ENCODE measurements at places on chromosomes 11 and 22. TPM values are rescaled to one million over a fixed set of nuclear protein-coding genes. Genes with fewer than 3 reads are reported as not detected.

DNA sequence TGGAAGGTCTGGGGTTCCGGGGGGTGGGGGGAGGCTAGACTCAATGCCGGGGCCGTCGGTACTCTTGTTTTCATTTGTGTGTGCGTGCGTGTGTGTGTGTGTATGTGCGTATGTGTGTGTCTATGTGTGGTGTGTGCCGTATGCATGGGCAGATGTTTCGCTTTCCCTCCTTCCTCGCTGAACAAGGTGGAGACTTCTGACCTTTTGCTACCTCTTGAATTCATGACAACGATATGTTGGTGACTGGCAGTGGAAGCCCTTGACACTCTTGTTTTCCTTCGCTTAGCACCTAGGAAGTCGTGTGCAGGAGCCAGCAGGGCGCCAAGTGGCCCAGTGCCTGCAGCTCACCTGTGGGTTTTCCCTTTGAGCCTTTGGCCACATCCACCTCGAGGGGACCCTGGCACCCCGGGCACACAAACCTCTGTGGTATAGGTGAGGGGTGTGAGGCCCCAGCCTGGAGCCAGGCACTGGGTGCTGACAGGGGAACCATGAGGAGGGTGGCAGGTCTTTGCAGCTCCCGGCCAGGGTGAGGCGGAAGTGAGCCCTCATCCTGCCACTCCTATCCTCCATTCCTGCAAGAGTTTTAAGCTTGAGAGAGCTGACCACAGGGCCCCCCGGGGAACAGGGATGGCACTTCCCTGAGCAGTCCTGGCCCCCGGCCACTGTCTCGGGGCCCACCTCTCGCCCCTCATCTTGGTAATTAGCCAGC is 19.3 kb upstream of the TMEM191C start:
- H3K27ac ChIP-seq, result no peak overlapping the region
- H3K27me3 ChIP-seq, result no peaks in the 10 kb centered on the region
- H3K4me1 ChIP-seq, result no peaks in the 10 kb centered on the region
- H3K36me3 ChIP-seq, result peaks cover 14% of the 10 kb centered on the region
- no peak overlapping the region for H3K4me3 ChIP-seq

- no peak overlapping the region for H3K4me3 ChIP-seq
- no peak overlapping the region for H3K27ac ChIP-seq
- H3K4me1 ChIP-seq, result peaks cover 13% of the 10 kb centered on the region
- no peak for DNase-seq
- H3K36me3 ChIP-seq, result no peaks in the 10 kb centered on the region
These were observed 56.8 kb upstream of the THY1 start for GRCh38 chr11:119479685-119480275.

DNA sequence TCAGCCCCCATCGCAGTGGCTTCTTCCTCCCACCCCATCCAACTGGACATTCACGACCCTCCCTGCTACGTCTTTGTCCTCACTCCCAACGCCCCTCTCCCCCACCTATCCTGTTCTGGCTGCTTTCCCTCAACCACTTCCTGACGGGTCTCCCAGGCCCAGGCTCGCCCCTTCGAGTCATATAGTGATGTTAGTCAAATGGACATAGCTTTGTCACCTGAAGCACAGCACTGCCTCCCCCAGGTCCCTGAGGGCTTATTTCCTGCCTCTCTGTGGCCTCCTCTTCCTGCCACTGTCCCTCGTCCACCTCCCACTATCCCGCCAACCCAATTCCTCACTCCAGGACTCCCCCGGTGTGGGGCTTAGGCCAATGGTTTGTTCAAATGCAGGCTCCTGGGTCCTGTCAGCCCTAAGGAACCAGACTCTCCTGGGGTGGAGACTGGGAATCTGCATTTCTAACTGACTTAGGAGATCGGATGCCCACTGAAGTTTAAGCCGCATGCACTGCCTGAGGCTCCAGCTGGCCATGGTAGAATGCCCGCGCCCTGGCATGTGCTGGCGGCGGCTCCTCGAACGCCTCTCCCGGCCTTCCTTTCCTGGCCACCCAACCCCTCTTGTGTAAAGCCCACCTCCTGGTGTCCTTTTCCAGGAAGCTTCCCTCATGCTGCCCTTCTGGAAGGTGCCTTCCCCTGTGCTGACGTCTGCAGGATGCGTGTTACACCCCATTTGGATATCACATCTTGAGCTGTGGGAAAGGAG is 18.3 kb downstream of the SUN2 start:
- peak overlapping the region; percentile 15 for H3K27ac ChIP-seq
- no peak overlapping the region for H3K4me3 ChIP-seq
- no peaks in the 10 kb centered on the region for H3K27me3 ChIP-seq
- no peak for DNase-seq

The ATP5MG gene
- total RNA-seq, result 145 TPM

- peak overlapping the region; percentile 6 for H3K4me3 ChIP-seq
- H3K27me3 ChIP-seq, result no peaks in the 10 kb centered on the region
- peak; percentile 87 for DNase-seq
- H3K27ac ChIP-seq, result peak overlapping the region; percentile 70
These were observed 9.1 kb downstream of the SSH3 start for GRCh38 chr11:67312187-67313021.

- no peaks in the 10 kb centered on the region for H3K4me1 ChIP-seq
- no peak overlapping the region for H3K4me3 ChIP-seq
- peak; percentile 23 for DNase-seq
- peaks cover 45% of the 10 kb centered on the region for H3K27me3 ChIP-seq
These were observed 75.2 kb downstream of the ISX start for GRCh38 chr22:35140879-35141745.

- H3K4me3 ChIP-seq, result no peak overlapping the region
- no peak overlapping the region for H3K27ac ChIP-seq
- DNase-seq, result no peak
- H3K27me3 ChIP-seq, result no peaks in the 10 kb centered on the region
- no peaks in the 10 kb centered on the region for H3K4me1 ChIP-seq
These were observed 16.0 kb downstream of the CSTPP1 start for GRCh38 chr11:46952553-46952952.

DNA sequence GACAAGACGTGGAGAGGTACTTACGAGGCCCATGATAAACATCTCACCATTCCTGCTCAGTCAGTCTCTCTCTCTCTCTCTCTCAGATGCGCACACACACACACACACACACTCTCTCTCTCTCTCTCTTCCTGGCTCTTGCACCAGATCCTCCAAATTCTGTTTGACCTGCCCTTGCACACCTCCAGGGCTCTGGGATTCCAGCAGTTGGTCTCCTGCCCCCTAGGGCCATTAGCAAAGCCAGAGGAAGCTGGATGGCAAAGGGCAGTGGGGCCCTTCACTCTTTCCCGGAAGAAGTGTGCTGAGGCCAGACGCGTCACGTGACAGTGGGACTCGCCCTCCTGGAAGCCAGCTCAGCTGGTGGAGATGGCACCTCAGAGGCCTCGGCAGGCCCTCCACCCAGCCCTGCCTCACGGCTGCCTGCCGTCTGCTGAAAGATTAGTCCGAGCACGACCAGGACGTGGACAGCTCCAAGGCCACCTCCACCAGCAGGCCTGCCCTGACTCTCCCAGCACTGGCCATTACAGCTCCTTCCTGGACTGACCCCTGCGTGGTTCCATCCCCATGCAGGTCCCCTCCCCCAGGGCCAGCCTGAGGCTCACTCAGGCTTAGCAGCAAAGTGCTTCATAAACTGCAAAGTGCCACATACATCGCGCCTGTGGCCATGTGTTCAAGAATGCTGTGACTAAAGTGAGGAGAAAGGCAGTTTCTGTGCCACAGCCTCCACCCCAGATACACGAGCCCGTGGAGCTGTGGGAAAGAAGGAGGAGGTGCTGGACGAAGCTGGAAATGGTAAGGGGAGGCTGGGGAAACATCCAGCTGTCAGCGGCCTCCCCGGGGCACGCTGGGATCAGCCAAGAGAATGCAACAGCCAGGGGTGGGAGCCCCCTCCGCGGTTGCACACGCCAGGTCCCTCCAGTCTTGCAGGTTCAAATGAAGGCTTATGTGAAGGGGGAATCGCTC is 3.7 kb downstream of the PDGFB start:
- H3K4me3 ChIP-seq, result peak overlapping the region; percentile 96
- peaks cover 68% of the 10 kb centered on the region for H3K36me3 ChIP-seq
- peaks cover 66% of the 10 kb centered on the region for H3K4me1 ChIP-seq
- peak; percentile 60 for DNase-seq

- no peaks in the 10 kb centered on the region for H3K4me1 ChIP-seq
- H3K27me3 ChIP-seq, result no peaks in the 10 kb centered on the region
- H3K4me3 ChIP-seq, result no peak overlapping the region
- H3K27ac ChIP-seq, result no peak overlapping the region
- DNase-seq, result no peak
These were observed 519.5 kb upstream of the LRRC4C start for GRCh38 chr11:41978945-41979344.

The LAYN gene
- 0.47 TPM for total RNA-seq

The GGTLC3 gene
- total RNA-seq, result not detected

The MPPED2 gene
- not detected for total RNA-seq

GRCh38 chr11:92396133-92396532 is 171.5 kb downstream of the FAT3 start:
- no peaks in the 10 kb centered on the region for H3K27me3 ChIP-seq
- no peak overlapping the region for H3K4me3 ChIP-seq
- no peaks in the 10 kb centered on the region for H3K36me3 ChIP-seq
- DNase-seq, result no peak

The POTEH gene
- not detected for total RNA-seq

GRCh38 chr11:61853698-61854169 is 25.6 kb downstream of the FADS2 start:
- no peak overlapping the region for H3K4me3 ChIP-seq
- DNase-seq, result no peak
- H3K36me3 ChIP-seq, result no peaks in the 10 kb centered on the region
- no peaks in the 10 kb centered on the region for H3K4me1 ChIP-seq
- H3K27me3 ChIP-seq, result no peaks in the 10 kb centered on the region

- H3K27me3 ChIP-seq, result peaks cover 8% of the 10 kb centered on the region
- H3K27ac ChIP-seq, result no peak overlapping the region
- no peak for DNase-seq
These were observed 25.3 kb upstream of the SESN3 start for GRCh38 chr11:95256321-95256779.

DNA sequence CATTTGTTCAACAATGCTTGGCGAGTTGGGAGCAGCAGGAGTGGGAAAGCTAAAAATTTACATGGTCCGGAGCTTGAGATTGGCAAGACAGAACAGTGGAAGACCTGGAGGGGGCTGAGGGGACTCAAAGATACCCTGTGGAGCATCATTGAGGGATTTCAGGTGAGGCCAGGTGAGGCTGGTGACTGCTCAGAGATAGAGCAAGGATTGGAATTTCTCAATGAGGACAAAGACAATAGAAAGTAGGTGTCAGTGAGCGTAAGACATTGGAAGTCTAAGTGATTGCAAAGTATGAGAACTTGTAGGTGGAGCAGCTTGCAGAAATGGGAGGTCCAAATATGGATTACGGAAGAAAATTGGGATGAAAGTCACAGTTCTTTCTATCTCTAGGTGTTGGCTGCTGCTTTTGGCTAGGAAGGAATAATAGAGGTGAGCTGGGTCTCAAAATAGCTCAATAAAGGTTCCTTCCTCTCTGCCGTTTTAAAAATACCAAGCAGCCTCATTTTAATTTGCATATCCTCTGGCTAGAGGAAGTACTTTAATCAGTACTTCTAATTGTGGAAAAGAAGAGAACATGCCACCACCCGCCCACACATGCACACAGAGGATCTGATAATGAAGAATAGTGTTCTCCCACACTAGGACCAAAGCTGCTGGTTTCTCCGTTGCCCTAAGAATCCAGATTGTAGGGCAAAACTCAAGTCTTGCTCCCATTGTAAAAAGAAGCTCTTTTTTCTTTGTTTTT is 41.8 kb upstream of the SORL1-AS1 start:
- DNase-seq, result no peak
- no peak overlapping the region for H3K4me3 ChIP-seq
- H3K27ac ChIP-seq, result no peak overlapping the region
- H3K36me3 ChIP-seq, result no peaks in the 10 kb centered on the region

The ACRV1 gene
- not detected for total RNA-seq

GRCh38 chr22:50174382-50175190 is 4.1 kb downstream of the PANX2 start:
- no peak for DNase-seq

- peak overlapping the region; percentile 59 for H3K27ac ChIP-seq
- no peaks in the 10 kb centered on the region for H3K27me3 ChIP-seq
- H3K4me3 ChIP-seq, result no peak overlapping the region
- no peaks in the 10 kb centered on the region for H3K36me3 ChIP-seq
These were observed 311.0 kb downstream of the SBF2 start for GRCh38 chr11:9982796-9983579.

- no peaks in the 10 kb centered on the region for H3K36me3 ChIP-seq
- H3K4me1 ChIP-seq, result no peaks in the 10 kb centered on the region
- no peak for DNase-seq
These were observed 16.5 kb upstream of the PAX6 start for GRCh38 chr11:31827455-31828206.

DNA sequence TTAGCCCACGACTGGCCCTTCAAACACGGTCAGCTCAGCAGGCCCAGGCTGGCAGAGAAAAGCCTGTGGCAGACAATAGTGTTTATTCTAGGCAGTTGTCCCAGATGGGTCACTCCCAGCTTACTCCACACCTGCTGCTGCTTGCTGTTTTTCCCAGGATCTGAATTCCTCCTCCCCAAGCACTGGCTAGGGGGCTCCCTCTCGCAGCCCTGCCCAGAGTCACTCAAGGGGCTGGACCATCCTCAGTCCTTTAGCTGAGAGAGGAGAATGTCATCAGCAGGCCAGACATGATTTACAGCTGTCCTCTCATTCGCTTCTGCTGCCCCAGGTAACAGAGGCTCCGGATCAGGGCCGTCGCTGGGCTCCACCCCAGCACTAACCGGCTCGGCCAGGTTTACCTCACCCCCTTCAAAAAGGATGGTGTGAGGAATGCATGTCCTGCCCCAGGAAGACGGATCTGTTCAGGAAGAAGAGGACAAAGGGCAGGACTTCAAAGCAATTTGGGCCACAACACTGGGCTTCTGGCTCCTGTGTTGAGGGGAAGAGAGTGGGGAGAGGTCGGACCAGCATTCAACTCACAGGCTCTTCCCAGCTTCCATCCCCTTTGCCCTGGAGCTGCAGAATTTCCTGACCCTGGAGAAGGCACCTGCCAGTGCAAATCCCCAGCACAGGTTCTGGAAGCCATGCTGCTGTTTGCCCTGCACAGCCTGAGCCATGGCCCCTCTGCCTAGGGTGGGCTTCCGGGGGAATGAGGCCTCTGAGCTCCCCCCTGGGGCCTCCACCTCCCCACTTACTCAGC is 59.7 kb upstream of the BARX2 start:
- H3K27me3 ChIP-seq, result no peaks in the 10 kb centered on the region
- H3K36me3 ChIP-seq, result peaks cover 18% of the 10 kb centered on the region
- DNase-seq, result peak; percentile 67
- H3K4me1 ChIP-seq, result peaks cover 57% of the 10 kb centered on the region

DNA sequence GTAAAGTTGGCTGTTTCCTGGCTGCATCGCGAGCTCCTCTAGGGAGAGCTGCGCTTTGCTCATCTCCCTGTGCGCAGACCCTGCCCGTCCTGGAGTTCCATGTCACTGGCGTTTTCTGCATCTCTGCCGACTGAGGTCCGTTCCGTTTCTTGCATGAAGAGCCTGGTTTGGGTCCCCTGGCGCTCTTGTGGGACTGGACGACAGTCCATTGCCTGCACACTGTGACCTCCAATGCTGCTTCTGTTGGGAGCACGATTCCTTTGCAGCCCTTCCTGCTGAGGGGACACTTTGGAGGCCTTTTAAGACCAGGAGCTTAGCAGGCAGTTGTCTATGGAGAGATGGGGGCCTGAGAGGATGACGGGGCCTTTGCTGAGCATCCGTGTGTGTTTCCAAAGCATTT is 90.3 kb downstream of the TBC1D22A start:
- H3K4me1 ChIP-seq, result no peaks in the 10 kb centered on the region
- DNase-seq, result no peak
- peaks cover 13% of the 10 kb centered on the region for H3K36me3 ChIP-seq
- H3K27me3 ChIP-seq, result no peaks in the 10 kb centered on the region
- no peak overlapping the region for H3K27ac ChIP-seq
- no peak overlapping the region for H3K4me3 ChIP-seq

The C1QTNF4 gene
- not detected for total RNA-seq
